Cardiac fibroblast (primary cell): ENCODE measurements at places on chromosomes 4 and X.

DNA sequence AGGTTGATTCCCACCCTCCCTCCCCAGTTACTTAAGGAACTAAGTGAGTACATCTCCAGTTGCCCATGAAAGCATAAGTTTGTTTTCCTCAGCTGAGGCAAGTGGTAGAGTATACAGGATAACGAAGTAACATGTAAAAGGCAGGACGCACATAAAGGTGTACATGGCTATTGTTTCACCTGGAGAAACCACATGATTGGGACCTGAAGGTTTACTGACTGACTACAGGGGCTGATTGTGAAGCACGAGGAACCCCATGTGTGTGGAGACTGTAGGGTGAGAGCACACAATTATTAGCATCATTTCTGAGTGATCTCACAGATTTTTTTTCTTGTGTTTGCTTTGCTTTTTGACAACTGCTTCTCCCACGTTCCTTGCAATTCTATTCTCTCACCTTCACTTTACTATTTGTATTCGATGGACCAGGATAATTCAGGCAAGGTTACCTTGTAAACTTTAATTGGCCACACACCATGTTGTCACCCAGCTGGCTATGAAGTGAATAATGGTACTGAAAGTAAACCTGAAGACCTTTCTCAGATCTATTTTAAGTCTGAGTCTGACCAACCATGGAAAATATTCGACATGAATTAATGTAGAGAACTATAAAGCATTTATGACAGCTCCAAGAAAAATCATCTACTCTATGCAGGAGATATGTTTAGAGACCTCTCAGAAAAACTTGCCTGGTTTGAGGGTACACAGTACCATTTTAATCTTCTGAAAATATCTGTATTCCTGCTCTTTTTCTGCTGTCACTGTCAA is 102.5 kb upstream of the MYOZ2 start:
- no peak for DNase-seq

GRCh38 chr4:21517126-21517859 is 431.3 kb downstream of the KCNIP4 start:
- no peak for DNase-seq

GRCh38 chrX:154013614-154014360 is 5.9 kb downstream of the IRAK1 start:
- DNase-seq: peak; percentile 45

GRCh38 chrX:16695079-16695676 is 17.3 kb downstream of the CTPS2 start:
- peak; percentile 58 for DNase-seq

DNA sequence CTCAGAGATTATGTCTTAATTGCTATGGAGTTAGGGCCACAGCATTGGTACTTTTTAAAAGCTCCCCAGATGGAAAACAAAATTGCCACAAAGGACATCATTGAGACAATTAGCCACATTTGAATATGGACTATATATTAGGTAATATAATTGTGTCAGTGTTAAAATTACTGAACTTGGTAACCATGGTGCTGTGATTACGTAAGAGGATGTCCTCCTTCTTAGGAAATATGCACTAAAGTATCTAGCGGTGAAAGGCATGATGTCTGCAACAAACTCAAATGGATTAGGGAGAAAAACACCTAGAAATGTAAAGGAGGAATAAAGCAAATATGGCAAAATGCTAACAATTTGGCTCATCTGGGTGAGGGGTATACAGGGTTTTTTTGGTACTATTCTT is 89.9 kb upstream of the PAK3 start:
- DNase-seq: peak; percentile 5

DNA sequence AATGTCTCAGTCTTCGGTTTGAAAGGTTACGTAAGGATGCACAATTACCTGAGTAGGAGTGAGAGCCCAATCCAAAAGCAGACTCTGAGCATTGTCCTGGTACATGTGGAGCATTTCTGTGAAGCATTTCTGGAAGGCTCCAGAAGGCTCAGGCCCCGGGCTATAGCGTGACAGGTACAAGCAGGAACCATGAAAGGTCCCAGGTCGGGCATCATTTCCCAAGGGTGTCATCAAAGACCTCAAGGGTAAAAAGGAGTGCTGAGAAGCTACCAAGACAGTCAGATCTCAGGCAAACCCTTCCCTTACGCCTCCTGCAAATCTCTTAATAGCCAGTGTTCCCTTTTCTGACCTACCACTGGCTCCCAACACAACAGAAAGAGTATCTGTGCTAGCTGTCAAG is 30.8 kb downstream of the GPC4 start:
- no peak for DNase-seq

DNA sequence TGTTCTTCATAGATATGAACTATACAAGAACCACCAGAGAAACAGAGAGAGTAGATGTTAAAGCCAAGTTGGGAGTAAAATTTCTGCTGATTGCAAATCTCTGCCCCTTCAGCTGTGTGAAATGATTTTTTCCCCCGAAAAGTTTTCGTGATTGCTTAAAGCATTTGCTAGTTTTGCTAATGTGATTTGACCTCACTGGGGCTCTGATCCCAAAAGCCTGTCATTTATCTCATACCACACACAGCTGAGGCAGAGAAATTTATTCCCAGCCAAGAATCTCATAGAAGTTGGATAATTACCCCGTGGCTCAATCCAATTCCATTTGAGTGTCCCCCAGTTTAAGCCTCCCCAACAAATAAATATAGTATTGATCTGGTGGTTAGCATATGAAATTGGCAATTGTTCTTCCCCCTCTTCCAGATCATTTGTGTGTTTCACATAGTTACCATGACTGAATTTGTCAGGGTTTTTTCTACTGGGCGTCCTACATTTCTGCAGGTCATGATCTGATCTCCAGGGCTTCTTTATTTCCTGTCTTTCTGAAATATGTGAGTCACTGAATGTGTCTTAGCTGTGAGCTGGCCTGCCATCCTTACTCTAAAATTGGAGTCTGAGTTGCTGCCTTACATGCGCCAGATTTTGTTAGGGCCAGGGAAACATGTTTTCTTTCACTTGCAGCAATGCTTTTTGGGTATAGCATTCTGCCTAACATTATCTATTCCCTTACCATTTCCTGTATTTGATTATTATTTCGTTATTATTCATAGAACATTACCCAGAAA is 167.5 kb upstream of the FRMPD4 start:
- DNase-seq: peak; percentile 36

DNA sequence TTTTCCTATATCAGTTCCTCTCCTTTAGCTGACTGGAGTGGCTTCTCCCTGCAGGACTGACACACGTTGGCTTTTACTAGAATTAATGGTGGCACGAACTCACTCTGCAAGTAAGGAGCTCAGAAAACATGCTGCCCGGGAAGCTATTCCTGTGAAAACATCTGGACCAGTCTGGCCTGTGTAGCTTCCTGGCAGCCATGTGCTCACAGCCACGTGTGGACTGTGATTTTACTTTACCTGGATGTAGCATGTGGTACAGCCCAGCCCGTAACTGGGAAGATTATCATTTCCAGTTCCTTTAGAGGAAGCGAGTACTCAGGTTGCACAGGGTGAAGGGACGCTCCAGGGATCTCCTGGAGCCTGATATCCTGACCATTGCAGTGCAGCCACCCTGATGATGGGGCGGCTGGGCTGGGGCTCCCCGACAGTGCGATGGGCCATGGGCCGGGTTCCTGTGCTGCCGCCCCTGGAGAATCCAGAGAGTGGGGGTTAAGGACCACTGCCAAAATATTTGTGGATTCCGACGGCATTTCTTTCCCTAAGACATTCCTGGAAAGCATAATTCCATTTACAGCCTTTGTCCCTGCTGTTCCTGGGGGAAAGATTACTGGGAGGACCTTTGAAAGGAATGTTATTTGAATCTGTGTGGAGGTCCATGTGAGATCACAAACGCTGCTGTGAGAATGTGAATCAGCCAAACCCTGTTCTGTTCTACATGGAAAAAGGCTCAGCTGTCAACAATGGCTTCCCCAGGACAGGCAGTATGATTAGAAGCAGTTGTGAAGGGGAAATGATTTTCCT is 35.0 kb downstream of the PROM1 start:
- no peak for DNase-seq

GRCh38 chr4:107993969-107994368 is 4.3 kb downstream of the HADH start:
- no peak for DNase-seq

DNA sequence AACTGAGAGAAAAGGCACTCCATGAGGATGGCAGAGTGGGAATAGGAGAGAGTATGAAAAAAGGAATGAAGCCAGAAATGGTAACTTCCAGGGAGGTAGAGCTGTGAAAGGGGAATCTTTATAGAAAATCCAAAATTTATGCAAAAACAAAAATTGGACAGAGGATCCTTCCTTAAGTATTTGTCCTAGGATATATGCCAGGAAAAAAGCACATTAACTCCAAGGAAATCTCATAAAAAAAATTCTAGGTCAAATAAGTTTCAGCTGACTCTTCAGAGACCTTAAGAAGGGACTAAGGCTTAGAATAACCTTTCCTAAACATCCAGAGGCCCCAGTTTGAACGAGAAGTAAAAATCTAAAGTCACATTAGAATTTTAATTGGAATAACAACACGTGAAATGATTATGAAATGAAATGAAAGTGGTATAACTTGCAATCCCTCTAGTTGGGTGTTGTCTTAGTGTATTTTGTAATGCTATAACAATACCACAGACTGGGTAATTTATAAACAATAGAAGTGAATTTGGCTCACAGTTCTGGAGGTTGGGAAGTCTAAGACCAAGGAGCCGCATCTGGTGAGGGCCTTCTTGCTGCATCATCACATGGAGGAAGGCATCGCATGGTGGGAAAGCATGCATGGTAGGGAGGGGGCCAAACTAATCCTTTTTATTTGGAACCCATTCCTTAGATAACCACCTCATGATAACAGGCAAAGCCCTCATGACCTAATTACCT is 145.4 kb upstream of the RXFP1 start:
- no peak for DNase-seq
